ENCODE measurements at places on chromosomes 2 and 18.

GRCh38 chr2:16123856-16124780 is 183.8 kb downstream of the MYCN start:
- no peak for DNase-seq

- DNase-seq, result no peak
Measured at GRCh38 chr2:84857566-84857965, 23.3 kb downstream of the TRABD2A start.

DNA sequence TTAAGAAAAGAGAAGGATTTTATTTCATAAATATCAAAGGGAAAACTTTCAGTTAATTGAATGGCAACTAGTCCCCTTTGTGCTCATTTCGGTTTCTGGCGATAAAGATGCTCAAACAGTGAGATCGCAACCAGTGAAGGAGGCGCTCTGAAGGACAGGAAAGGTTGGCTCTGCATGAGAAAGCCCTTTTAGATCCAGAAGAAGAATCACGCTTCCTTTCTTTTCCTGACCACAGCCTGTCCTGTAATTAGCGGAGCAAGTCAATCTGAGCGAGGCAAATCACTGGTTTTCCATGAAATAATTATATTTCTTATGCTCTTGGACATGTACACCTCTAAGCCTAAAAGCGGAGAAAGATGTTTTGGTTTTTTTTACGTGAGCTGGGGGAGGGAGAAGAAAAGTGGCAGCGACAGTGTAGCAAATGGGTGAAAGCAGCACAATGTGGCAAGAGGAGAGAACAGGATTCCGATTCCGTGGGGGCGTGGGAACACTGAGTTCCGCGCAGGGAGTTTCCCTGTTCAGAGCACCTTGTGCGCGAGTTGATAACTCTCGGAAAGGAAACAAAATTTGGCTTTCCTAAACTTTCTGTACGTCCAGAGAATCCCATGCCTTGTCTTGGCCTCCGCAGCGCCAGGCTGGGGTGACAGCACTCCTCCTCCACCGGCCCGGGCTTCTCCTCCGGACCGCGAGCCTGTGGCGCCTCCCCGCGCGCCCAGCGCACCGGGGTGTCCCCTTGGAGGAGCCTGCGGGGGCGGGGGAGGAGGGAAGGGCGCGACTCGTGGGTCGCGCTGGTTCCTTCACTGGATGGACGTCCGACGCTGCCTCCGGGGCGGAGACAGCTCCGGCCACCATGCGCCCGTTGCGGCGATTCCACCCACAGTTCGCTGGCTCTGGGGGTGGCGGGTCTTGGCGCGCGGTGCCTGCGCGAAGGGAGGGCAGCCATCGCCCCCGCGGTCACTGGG is 620 bp upstream of the SLC9A2 start:
- peak; percentile 75 for DNase-seq

DNA sequence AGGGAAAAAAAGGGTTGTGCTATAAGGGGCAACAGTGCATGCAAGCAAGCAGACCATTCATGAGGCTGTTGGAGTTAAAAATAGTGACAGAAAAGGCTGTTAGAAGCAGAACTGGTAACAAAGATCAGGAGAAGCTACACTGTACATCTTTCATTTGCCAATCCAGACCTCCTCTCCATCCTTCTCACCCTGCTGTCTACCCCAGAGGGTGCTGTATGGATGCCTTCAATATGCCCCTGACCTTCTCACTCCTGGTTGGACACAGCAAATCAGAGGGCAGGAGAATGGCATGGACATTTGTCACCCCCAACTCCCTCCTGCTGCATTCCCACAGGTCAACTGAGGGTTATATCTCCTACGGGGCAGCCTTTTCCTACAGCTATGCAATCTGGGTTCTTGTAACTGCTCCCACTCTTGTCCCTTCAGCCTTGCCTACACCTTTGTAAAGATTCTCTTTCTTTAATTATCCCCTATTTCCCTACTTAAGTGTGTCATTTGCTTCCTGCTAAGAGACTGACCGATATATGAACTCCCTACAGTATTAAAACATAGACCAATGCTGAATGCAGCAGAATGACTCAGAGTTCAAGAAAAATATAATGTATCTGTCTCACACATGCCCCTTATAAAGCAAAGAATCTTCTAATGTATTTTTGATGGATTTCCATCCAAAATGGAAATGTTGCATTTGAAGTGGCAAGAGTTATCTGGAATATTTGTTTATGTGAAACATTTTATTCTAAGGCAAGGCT is 169.2 kb upstream of the NCKAP5 start:
- DNase-seq, result no peak

GRCh38 chr2:7725171-7725849 is 808.1 kb downstream of the RNF144A start:
- DNase-seq, result no peak

DNA sequence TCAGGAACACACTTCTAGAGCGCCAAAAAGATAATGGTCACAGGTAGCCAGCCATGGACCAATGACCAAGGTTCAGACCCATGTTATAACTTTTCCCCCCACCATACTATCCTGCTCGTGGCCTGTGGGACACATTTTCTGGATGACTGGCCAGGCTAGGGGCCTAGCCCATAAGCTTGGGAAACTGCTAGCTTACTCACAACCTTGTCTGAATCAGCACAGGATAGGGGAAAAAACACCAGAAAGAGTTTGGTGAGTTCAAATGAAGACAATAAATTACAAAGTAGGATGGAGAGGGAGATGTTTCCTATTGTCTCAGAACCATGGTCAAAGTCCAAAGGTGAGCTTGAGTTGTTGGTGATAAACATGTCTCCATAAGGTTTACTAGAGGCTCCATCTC is 156.3 kb upstream of the CCDC68 start:
- DNase-seq, result no peak

- DNase-seq, result no peak
Measured at GRCh38 chr18:2547477-2548087, 23.7 kb downstream of the METTL4 start.

DNA sequence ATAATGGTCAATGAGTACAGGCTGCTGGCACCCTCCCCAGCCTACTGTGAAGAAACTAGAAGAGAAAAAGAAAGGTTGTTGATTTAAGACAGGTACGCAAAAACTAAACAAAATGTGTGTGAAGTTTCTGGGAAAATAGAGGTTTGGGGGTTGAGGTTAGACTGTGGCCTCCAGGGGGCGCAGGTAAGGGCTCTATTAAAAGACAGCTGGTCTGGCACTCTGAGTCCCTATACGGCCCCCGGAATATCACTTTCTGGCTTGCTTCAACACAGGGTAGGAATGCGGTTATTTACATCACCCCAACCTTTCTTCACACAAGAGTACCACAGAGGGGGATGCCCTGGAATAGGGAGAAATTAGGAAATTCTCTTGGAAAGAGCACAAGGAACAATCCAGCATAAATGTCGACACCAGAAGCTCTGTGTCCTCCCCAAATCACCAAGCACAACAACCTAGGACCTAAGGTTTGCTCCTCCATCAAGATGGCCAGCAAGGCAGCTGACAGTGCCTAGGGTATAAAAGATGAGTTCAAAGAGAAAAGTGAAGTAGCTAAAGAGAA is 480.8 kb upstream of the KLHL29 start:
- DNase-seq, result no peak

GRCh38 chr2:17912266-17912691 is 33.8 kb downstream of the KCNS3 start:
- no peak for DNase-seq

DNA sequence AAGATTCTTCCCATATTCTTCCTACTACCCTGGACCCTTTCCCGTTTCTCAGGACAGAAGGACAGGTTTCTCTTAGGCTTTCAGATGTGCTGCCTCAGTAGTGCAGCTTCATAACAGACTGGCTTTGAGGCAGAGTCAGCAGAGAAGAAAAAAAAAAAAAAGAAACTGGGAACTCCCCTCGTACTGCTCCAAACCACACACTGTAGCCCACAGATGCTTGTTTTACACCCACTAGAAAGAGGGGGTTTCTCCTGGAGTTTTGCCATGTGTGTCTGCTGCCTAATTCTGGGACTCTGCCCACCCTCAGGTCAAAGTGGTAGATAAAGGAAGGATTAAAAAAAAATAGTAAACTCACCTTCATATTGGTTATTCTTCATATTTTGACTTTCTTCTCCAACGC is 95.9 kb downstream of the NCOA1 start:
- no peak for DNase-seq

DNA sequence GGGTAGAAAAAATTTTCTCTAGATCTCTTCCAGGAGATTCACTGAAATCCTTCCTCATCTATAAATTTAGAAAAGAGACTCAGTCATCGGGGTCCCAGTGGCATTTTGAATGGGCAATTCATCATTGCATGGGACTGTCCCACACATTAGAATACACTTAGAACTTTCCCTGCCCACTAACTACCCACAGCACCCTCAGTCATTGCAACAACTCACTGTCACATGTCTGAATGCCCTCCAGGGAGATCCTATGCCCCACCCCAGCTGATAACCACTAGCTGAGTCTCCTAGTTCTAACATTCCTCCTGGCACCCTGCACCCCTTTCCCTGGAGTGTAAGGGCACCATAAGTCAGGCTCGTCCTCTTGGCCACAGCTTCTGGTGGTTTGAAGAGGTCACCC is 89.6 kb downstream of the INSIG2 start:
- DNase-seq, result no peak

DNA sequence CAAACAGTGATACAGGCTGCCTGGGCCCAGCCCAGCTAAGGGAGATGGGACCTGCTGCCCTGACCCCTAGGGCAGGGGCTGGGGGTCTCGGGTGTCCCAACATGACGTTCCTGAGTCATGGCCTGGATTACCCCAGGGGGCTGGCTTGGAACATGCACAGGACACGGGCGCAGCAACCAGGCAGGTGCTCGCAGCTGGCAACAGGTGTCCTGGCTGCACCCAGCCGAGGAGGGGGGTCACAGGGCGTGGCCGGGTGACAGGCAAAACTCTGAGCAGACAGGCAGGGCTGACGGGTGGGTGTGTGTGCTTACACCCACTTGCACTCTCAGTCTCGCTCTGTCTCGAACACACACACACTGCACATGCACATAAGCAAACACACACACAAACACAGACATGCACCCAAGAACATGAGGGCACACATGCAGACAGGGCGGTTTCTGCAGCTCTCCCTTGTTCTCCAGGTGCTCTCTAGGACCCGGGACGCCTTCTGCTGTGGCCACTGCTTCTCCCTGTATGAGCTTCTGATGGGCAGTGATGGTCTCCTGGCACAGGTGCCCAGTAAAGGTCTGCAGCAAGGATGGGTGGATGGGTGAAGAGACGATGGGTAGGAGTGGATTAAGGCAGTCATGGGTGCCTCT is 33.7 kb upstream of the TAF1B start:
- DNase-seq, result no peak

- DNase-seq, result no peak
Measured at GRCh38 chr2:148988337-148988736, 50.2 kb upstream of the LYPD6B start.

DNA sequence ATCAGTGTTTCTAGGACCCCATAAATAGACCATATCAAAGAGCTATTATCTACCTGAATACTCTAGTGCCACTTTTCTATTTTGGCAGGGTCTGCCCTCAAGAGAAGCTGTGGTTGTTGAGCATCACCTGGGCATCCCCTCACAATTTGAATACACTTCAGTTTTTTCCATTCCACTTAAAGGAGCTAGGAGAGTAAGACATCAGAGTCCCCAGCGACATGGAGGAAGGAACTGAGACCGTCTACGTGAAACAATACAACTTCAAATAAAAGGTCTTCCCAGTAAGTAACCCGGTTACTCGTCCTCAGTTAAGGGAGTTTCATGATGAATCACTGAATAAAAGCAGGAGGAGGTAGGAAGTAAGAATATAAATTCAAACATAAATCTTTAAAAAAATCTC is 206.7 kb downstream of the AFF3 start:
- DNase-seq, result no peak

DNA sequence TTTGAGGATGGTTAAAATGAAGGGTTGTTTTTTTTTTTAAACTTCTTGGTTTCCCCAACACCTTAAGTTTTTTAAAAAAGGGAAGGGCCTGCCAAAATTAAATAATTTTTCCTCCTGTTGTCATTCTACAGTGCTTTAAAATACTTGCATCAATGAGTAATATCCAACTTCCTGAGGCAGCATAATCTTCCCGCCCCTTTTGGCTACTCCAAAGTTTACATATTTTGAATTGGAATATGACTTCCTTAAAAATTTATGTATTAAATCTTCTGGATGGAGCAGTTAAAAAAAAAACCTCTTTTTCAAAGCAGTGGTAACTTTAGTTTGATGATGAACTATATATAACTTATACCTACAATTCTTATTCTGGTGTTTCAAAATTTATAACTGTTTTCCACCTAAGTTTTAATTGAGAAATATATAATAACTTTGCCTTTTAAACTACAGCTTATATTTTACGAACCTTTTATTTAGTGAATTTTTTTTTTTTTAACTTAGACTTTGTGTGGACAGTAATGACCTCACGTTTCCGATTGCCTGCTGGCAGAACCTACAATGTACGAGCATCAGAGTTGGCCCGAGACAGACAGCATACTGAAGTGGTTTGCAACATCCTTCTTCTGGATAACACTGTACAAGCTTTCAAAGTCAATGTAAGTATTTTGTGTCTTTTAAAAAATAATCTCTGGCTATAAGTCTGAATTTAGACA is 49.8 kb downstream of the PTPN4 start:
- no peak for DNase-seq

DNA sequence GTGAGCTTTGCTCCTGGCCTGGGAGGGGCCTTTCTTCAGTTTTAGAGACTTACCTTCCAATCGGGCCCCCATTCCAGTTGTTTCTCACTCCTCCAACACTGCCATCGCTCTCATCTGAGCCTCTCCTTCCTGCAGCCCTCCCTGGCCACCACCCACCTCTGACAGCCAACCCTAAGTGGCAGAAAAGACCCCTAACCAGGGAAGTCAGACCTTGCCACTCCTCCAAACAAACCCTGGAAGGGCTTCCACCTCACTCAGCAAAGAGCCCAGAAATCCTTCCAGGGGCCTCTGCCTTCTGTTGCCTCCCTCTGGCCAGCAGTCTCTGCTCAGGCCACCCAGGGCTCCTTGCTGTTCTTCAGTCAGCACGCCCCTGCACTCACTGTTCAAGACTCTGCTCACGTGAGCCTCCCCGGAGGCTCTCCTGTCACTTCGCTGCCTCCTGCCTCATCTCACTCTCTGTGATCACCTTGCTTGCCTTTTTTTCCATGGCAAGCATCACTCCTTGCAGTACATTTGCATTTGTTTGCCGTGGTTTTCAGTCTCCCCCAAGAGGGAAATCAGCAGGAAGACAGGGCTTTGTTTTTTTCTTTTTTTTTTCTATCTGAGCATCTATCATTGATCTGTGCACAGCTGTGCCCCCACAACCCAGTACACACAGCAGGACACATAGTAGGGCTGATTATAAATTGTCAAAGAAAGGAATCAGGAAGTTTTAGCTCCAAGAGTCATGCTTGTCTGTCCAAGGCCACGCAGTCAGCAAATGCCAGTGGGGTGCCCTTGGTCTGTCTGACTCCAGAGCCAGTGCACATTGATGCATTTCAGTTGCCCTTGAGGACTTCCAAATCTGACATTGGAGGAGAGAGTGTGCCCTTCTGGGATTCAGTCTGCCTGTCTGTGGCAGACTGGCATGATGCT is 83.9 kb downstream of the INHBB start:
- DNase-seq, result peak; percentile 70

GRCh38 chr2:120612931-120613330 is 122.7 kb upstream of the GLI2 start:
- no peak for DNase-seq

DNA sequence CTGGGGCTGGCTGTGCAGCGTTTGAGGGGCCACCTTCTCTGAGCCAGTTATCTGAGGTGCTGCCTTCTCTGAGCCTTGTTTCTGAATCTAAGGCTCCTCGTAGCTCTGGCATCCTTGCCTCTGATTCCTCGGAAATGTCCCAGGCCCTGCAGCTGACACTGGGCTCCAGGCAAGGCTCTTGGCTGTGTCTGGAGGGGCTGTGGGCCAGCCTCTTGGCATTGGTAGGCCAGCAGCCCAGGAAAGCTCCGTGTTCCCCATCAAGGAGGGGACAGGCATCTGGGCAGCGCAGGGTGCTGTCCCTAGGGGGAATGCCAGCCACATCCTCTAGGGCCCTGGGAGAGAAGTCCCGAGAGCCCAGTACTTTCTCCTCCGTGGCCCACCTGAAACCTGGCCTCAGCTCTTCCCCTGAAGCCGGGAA is 40.7 kb upstream of the TAF1B start:
- peak; percentile 67 for DNase-seq

Measured in spleen (tissue), 13 donors.